ENCODE measurements at places on chromosomes 1 and 21.

DNA sequence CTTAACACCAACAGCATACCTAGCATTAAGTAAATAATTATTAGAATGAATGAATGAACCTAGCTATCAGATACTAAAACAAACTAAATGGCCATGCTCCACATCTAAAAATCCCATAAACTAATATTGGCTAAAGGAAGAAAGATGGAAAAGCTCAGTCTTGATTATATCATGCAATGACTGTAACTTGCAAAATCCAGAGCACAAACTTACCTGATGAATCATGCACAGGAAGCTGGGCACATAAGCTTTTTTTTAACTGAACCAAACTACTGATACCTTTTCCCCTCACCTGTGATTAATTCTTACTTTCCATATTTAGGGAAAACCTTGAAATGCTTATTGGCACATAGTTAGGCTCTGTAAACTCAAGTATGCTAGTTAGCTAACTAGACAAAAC lies 70.2 kb downstream of the KIF14 start:
- DNase-seq = no peak

DNA sequence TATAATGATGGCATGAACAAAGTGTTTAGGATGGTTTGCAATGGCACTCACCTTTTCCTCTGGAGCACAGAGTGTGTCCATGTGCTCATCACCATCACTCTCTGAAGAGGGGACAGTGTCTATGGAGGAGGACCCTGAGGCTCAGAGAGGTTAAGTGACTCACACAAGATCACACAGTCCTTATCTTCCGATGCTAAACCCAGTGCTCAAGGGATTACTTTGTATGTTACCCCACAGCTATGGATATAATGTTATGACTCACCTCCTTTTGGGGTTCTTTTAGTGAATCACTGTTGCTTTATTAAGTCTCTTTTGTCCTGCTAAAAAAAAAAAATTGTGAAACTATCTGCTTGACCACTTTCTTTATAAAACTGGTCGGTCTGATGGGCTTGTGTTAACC lies 67.6 kb downstream of the TENT5C start:
- DNase-seq = no peak

- DNase-seq = peak; percentile 53
Measured at GRCh38 chr1:41720861-41721410, 197.8 kb downstream of the HIVEP3 start.

- DNase-seq = no peak
Measured at GRCh38 chr1:58802640-58803399, 19.0 kb upstream of the JUN start.

DNA sequence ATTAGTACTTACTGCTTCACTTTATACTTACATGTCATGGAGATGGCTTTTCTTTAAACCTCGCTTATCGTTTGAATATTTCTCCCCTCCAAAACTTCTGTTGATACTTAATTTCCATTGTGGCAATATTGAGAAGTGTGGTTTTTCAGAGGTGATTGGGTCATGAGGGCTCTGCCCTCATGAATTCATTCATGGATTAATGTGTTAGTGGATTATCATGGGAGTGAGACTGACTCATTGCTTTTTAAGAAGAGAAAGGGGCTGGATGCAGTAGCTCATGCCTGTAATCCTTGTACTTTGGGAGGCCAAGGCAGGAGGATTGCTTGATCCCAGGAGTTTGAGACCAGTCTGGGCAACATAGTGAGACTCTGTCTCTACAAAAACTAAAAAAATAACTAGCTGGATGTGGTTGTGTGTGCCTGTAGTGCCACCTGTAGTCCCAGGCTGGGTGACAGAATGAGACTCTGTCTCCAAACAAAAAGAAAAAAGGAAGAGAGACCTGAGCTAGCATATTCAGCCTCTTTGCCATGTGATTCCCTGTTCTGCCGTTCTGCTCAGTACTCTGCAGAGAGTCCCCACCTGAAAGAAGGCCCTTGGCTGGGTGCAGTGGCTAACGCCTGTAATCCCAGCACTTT lies 30.2 kb downstream of the RABGAP1L start:
- DNase-seq = no peak

GRCh38 chr1:116472431-116472961 lies 98.3 kb downstream of the CD58 start:
- no peak for DNase-seq

GRCh38 chr21:35963920-35964451 lies 96.3 kb downstream of the SETD4 start:
- DNase-seq = no peak

GRCh38 chr1:179129702-179130473 lies 48.0 kb downstream of the TOR3A start:
- DNase-seq = peak; percentile 64

DNA sequence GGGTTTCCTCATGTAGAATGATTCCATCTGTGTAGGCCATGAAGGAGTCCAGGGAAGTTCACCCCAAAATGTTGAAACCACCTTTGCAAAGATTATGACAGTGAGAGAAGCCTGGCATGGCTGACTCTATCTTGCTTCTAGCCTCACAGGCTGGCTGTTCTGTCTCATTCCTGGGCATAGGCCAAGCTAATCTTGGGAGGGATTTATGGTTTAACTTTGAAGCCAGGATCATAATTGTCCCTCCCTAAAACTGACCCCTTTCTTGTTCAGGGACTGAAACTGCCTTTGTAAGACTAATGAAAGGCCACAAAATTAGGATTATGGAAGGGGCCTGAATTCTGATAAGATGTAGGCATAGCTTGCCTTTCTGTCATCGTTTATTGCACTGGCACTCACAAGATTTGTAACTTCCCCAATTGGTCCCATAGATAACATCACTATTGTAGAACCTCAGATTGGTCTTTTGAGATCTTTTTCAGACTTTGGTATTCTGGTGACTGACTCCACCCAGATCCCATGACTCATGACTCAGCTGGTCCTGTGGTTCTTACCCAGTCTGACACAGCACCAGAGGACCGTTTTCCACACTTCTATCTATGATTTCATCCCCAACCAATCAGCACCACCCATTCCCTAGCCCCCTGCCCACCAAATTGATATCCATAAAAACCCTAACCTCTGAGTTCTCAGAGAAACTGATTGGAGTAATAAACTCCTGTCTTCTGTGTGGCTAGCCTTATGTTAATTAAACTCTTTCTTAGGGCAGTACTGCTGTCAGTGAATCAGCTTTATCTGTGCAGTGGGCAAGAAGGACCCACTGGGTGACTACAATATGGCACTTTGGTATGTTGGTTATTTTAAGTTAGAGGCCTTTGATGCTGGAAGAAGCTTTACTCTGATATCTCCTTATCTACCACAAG lies 13.6 kb upstream of the LAMTOR5 start:
- no peak for DNase-seq

- no peak for DNase-seq
Measured at GRCh38 chr1:66356605-66357004, 177.3 kb upstream of the SGIP1 start.

- no peak for DNase-seq
Measured at GRCh38 chr1:246160905-246161304, 346.2 kb downstream of the SMYD3 start.

GRCh38 chr1:89687254-89687653 lies 54.3 kb downstream of the LRRC8C start:
- no peak for DNase-seq

GRCh38 chr1:221963742-221964141 lies 221.9 kb upstream of the DUSP10 start:
- DNase-seq = no peak

DNA sequence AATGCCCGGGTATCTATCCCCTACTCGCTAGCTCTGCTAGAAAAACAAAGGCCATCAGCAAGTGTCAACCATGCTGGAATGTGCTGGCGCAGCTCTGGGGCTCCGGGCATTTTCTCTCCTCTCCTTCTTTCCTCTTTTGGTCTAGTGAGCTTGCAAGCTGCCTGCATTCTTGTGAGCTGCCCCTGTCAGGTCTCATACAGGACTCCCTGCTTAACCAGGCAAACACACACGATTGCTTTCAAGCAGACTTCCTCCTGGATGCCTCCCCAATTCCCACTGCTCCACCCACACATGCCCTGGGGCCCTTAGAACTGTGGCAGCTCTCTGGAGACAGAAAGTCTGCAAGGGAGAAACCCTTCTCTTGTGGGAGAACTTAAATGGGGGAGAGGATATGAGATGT lies 35.7 kb upstream of the SUCO start:
- no peak for DNase-seq

DNA sequence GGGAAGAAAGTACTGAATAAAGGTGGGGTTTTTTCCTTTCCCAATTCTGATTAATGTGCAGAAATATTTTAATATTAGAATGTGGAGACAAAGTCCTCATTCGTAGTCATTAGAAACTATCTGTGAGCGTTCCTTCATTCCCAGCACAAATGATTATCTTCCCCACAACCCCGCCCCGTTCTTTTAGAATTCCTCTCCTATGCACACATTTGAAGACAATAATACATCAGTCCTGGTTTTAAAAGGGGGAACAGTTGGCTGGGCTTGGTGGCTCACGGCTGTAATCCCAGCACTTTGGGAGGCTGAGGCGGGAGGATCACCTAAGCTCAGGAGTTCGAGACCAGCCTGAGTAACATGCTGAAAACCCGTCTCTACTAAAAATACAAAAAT lies 876 bp downstream of the ALDH9A1 start:
- DNase-seq = no peak

DNA sequence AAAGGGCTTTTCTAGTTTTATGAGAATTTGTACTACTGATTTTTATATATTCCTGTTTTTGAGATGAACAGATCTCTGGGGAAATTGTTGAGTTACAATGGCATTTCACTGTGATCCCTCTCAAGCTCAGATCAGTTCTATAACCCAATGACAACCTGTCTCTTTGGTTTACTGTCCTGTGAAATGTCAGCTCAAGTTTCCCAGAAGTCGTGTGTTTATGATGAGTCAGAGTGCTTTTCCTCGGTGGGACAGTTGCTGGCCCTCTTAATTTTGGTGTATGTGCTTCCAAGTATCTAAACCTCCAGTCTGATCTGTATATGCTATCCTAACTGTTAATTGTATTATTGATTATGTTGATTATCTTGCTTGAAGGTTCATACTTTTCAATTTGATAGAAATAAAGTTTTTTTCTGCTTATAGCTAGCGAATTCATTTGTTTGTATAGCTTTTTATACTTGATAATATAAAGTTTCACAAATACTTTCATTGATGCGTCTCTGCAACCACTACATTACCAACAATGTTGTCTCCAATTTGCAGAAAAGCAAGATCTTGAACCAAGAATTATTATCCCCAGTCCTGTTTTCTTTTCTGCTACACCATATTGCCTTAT lies 77.5 kb upstream of the DNAJC6 start:
- DNase-seq = no peak

- no peak for DNase-seq
Measured at GRCh38 chr1:77632216-77632615, 50.2 kb downstream of the ZZZ3 start.

DNA sequence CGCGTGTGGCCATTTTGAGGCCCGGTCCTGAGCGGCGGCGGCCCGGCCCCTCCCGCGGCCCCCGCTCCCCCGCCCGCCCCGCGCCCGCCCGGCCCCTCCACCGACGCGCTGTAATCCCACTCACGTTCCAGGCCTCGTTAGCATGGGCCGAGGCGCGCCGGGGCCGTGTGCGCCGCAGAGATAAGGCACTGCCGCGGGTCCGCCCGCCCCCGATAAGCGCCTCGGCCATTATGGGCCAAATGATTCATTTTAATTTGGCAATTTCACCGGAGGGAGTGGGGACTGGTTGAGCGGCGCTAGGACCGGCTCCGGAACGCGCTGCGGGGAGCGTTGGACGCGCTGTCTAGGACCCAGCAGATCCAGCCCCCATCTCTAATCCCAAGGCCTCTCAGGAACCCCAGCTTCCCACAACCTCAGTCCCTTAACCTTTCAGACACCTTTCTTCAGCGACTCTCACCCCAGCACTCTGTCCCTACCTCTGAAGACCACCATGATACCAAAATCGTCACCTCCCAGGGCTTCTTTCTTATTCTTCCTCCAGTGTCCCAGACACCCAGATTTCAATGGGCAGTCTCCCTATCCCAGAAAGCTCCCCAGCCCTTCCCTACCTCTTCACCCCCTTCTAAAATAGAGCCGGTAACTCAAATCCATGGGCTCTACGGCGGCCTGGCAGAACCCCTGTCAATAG lies at the start of gene TAL1:
TAL1 (minus strand) TSS at position 39 of the 688 bp plus-strand sequence. CDS start 6,337 bp downstream, outside the sequence.
- no peak for DNase-seq

DNA sequence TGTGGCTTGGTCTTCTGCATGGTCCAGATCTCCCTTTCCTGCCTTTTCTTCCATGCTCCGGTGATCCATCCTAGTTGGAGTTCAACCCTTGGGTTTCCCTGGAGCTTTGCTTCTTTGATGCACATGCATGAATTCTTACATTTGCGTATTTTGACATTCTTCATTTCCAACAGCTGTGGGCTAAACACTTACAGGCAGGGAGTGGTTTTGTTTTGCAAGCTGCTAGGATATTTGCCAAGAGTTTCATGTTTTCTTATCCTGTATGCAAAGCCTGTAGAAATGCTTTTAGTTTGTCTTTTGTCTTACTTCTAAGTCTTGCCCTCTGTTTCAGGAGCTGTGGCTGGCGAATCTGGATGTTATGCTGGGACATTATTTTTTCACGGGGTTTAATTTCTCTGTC lies 90.3 kb upstream of the PAXBP1 start:
- no peak for DNase-seq

GRCh38 chr1:68046885-68047658 lies 3.4 kb downstream of the DIRAS3 start:
- DNase-seq = no peak

- DNase-seq = peak; percentile 80
Measured at GRCh38 chr1:198598796-198599321, 40.0 kb upstream of the PTPRC start.

- no peak for DNase-seq
Measured at GRCh38 chr21:33769057-33769456, 126.8 kb downstream of the ITSN1 start.

GRCh38 chr1:4702932-4703331 lies 48.5 kb downstream of the AJAP1 start:
- DNase-seq = no peak

- DNase-seq = no peak
Measured at GRCh38 chr21:32349333-32349944, 43.4 kb downstream of the URB1 start.

DNA sequence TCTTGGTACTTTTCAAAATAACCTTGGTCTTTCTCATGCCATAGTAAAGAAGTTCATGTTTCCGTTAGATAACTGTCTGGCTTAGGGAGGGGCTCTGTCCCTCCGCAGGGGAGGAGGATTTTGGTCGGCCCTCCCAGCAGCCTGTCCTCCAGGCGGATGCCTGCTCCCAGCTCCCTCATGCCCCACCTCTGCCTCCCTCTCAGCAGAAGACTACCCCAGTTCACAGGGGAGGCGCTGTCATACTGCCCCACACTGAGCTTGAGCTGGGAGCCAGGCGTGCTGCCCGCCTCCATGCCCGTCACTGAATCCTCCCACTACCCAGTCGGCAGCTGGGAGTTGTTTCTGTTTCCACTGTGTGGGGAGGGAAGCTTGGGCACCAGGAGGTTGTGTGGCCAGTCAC lies 127.3 kb downstream of the CAMTA1 start:
- DNase-seq = no peak

- no peak for DNase-seq
Measured at GRCh38 chr21:37266515-37267221, 466 bp downstream of the VPS26C start.

DNA sequence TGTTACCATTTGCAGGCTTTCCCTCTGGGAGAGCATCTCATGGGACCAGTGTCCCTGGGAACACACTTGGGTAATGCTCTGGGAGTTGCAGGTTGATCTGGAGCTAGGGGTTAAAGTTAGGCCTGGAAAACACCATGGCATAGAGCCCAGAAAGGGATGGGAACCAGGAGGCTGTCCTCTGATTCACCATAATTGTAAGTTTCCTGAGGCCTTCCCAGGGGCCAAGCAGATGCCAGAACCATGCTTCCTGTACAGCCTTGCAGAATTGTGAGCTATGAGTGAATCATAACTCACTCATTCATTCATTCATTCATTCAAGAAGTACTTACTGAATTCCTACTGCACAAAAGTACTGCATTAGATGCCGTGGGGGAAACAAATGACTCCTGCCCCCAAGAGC lies 50.0 kb downstream of the LACTBL1 start:
- no peak for DNase-seq
